Stimulated activated CD8-positive, alpha-beta memory T cell treated with anti-CD3 and anti-CD28 coated beads, Interleukin-4, amount 100 ng/mL, for 1 hour (primary cell): ENCODE measurements at places on chromosomes 11 and 22.

DNA sequence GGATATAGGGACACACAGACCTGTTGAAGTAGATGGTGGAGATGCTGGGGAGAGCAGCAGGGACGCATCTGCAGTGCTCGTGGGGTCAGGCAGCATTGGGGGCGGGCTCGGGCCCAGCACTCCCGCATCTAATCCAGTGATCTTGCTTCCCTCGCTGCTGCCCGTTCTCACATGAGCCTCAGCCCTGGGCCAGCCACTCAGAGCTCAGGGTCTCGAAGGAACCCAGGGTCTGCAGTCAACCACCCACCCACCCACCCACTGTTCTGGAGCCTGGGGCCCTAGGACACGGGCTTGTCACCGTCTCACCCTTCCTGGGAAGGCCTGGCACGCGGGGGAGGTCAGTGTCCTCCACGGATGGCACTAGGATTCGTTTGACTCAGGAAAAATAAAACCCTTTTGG is 406.0 kb downstream of the TBC1D22A start:
- DNase-seq, result no peak

DNA sequence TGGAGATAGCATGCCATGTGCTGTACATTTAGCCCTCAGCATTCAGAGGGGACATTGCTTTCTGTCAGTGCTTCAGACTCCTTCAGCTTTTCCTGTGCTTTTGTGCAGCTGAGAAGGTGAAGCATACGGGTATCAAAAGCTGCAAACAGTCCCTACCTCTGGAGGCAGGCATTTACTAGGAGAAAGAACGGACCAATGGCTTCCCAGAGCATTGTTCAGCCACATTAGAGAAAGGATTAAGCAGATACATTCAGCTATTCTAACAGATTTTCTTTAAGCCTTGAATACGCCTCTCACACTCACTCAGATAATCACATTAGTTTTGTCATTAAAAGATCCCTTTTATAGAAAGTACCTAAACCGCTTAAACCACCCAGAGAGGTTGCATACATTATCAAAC is 80.7 kb upstream of the FAM181B start:
- DNase-seq, result no peak

DNA sequence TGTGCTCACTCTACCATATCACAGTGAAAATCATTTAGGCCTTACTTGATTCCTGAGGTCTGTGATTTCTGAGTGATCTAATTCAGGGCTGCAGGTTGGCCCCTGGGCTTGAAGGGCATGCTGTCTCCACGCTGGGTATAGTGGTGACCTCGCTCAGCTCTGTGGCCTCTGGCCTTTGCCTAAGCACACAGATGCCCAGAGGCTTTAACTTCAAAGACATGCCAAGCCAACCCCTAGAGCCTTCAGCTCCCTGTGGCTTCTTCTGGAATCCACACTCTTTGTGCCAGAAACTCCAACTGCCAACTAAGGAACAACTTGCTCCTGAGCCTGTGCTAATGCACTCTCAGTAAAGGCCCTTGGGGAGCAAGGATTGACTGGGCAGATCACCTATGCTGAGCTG is 232.6 kb upstream of the MPPED2 start:
- DNase-seq, result no peak

DNA sequence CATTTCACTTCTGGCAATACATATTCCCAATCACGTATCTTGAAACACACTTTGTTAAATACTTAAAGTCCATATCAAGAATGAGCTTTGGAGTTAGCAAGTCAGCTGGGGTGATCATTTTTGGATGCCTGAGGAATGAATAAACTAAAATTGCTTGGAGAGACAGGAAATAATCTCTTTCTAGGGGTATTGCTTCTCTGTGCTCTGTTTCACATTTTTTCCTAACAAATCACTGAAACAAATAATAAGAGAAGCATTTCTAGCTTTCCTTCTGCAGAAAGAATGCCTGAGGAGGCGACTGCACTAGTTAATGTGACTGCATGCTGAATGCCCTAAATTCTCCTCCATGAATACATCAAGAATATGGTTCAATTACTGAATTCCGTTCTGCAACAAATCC is 541.4 kb upstream of the CCDC90B start:
- DNase-seq, result no peak

DNA sequence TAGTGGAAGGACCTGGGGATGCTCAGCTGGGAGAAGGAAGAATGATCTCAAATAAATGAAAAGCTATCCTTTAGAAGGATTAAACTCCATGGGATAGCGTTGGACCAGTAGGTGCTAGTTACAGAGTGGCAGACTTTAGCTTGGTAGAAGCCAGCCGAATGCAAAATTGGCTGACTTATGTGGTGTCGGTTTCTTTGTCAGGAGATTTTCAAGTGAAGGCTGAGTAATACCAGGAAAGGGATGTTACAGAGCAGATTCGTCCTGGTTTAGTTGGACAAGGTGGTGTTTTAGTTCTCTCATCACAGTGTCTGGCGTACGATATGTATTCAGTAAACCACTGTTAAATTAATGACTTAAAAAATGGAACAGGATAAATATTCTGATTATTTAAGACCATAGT is 26.0 kb downstream of the FDX1 start:
- DNase-seq, result no peak
